Sigmoid colon (tissue), 7 donors: ENCODE measurements at places on chromosomes 6 and 20. TPM values are rescaled to one million over a fixed set of nuclear protein-coding genes. Genes with fewer than 3 reads are reported as not detected.

C6orf141 gene
- 3.9 TPM for total RNA-seq

L3MBTL3 gene
- total RNA-seq: 3.9 TPM

GFRAL gene
- not detected for total RNA-seq

SCP2D1 gene
- 0.99 TPM for total RNA-seq

RGL2 gene
- total RNA-seq: 33.2 TPM

PSORS1C2 gene
- total RNA-seq: not detected

RAB44 gene
- total RNA-seq: 0.71 TPM

DSP gene
- total RNA-seq: 5.0 TPM

PTPN1 gene
- total RNA-seq: 21.6 TPM

DNA sequence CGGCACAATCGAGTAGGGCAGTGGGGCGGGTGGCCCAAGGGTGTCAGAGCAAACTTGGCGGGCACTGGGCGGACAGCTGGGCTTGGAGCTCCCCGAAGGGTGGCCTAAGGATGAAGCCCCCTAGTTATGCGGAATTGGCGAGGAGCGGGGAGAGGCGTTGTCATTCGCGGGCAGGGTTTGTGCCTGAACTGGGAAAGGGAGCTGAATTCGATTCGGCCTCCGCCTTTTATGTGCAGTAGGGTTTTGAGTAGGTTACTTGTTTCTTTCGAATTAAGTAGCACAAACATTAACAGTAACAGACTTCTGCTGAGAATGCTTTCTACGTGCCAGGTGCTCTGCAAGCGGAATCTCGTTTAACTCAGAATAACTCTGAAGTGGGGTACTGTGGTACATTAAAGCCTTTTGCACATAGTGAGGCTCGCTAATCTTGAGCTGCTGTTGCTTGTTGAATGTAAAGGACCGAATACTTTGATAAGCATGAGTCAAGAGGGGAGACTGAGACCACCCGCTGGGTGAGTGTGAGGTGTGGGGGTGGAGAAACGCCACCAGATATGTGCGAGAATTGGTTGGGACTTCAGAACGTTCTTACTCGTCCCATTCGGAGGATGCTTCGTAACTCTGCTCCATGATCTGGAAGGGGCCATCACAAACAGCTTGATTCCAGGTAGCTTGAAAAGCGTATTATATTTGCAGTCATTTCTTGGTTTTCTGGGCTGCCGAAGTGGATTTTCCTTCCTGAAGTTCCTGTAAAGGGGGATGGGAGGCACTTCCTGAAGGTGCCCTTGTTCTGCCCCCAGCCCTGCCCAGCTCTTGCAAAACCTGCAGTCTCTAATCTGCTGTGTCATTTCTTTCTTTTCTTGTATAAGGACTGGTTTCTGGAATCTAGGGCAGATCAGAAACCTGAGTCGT is 833 bp downstream of the RAB5IF start:
- no peak for DNase-seq

DNA sequence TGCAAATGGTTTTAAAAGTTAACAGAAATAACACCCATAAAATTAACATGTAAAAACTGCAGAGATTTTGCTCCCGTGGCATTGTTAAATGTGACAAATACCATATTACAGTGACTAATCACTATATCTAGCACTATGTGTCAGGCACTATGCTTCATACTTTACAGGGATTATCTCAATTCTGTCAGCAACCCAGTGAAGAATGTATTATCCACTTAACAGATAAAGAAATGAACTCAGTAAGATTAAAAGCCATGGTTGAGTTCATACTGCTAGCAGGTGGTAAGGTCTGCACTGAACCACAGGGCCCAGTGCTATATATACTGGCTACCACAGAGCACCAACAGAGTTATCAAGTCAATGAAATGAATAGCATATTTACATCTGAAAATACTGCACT is 65.4 kb downstream of the RWDD2A start:
- DNase-seq: no peak

- DNase-seq: no peak
Observed at GRCh38 chr20:17935186-17935585, 33.4 kb downstream of the SNX5 start.

- no peak for DNase-seq
Observed at GRCh38 chr6:11525468-11526155, 11.9 kb upstream of the TMEM170B start.

GRCh38 chr6:91438570-91438969 is 851.7 kb upstream of the MAP3K7 start:
- no peak for DNase-seq

DNA sequence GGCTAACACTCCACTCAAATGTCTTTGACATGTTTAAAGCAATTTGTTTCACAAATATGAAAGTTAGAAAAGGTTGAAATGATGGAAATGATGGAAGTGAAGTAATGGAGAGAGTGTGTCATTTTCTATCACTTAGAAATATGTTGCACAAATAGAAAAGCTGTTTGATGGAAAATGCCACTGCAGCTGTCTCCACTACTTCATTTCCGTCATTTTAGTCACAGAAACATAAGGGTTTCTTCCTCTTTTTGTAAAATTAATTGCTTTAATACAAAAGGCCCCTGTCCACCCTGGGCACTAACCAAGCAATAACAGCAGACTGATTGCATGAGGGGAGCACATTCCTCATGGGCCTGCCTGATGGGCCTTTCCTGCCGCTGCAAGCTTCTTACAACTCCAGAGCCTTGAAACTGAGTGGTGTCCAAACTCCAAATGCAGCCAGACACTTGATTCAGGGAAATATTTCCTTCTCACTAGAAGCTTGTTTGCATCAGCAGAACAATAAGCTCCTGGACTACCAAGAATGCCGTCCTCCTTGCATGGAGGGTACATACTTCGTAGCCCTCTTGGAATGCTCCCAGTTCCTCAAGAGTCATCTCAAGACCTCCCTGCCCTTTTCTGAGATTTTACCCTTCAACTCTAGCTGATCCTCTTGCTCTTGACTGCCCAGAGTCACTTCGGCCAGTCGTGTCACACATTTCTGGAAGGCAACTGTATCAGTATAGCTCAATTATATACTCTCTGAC is 36.1 kb downstream of the F13A1 start:
- DNase-seq: no peak

DNA sequence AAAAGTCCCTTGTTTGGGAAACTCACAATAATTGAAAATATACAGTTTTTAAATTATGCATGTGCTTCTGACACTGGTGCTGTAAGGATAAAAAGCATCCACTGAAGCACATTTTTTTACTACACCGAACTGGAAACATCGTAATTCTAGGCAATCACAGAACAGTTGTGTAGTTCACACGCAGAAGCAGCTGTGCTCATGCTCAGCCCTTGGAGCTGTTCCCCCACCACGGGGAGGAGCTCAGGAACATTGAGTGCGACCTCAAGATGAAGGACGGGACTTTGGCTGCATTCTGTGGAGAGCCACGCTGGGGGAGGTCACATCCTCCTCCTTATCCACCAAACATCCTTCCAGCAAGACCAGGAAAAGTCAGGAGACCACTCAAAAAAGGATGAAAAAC is 466.3 kb upstream of the CDH4 start:
- no peak for DNase-seq

DNA sequence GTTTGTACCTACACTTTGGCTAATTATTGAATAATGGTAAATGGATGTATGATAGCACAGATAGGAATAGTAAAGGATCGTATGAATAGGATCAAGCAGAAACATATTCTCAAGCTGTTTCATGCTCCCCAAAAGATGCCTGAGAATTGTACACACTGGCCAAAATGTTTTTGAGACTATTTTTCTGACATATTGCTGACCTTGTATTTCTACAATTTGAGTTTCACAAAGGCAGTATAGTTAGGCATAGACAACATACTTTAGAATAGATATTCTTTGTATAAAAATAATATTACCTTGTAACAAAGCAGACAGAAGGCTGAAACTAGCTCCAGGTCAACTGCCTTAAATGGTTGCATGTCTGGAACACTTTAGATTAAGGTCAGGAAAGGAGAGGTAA is 598.4 kb downstream of the COL12A1 start:
- DNase-seq: no peak
